A549 treated with ZK216348 at 1 μM for 4 hours (cell line): ENCODE measurements at places on chromosomes 11 and 22. TPM values are rescaled to one million over a fixed set of nuclear protein-coding genes. Genes with fewer than 3 reads are reported as not detected.

Gene ZFPL1
- total RNA-seq: 29.6 to 35.3 TPM (median 30.6 TPM) in 5 replicates

Gene OR5I1
- not detected in 5 replicates for total RNA-seq

Gene PEX16
- 10.8 to 21.0 TPM (median 19.1 TPM) in 5 replicates for total RNA-seq

Gene GLB1L3
- not detected in 5 replicates for total RNA-seq

Gene SUSD2
- total RNA-seq: 41.6 to 76.6 TPM (median 72.0 TPM) in 5 replicates

Gene PIH1D2
- 0.65 to 1.8 TPM (median 1.2 TPM) in 5 replicates for total RNA-seq

Gene SLC37A2
- 0.06 to 0.14 TPM (median 0.08 TPM) in 4 of 5 replicates, not detected in the other for total RNA-seq

Gene NXPE1
- total RNA-seq: not detected in 5 replicates

Gene POU2F3
- total RNA-seq: not detected in 5 replicates

Gene MRGPRX3
- not detected in 5 replicates for total RNA-seq

Gene HOATZ
- total RNA-seq: not detected in 5 replicates

Gene OR8D1
- total RNA-seq: not detected in 5 replicates

Gene C11orf91
- 0.59 to 4.0 TPM (median 1.0 TPM) in 5 replicates for total RNA-seq

Gene MS4A1
- not detected in 5 replicates for total RNA-seq

Gene APOBEC3H
- 0.20 to 1.2 TPM (median 0.49 TPM) in 3 of 5 replicates, not detected in the others for total RNA-seq

Gene OLFML1
- not detected in 5 replicates for total RNA-seq

Gene CD44
- 627 to 758 TPM (median 662 TPM) in 5 replicates for total RNA-seq

Gene ACTN3
- total RNA-seq: 0.15 TPM in 1 of 5 replicates, not detected in the others

Gene MYO18B
- total RNA-seq: 0.07 to 0.15 TPM in 2 of 5 replicates, not detected in the others

Gene MGAT3
- 0.20 to 0.76 TPM (median 0.56 TPM) in 5 replicates for total RNA-seq

Gene MMP3
- total RNA-seq: not detected in 5 replicates

Gene MICAL3
- total RNA-seq: 21.8 to 43.3 TPM (median 36.6 TPM) in 5 replicates

Gene UBQLN3
- total RNA-seq: not detected in 5 replicates

Gene ZP1
- total RNA-seq: 0.22 to 0.64 TPM (median 0.32 TPM) in 4 of 5 replicates, not detected in the other

Gene CDHR5
- total RNA-seq: 0.04 TPM in 1 of 5 replicates, not detected in the others

Gene YPEL4
- 0.27 to 0.62 TPM (median 0.33 TPM) in 5 replicates for total RNA-seq

Gene SHANK2
- total RNA-seq: 5.8 to 12.6 TPM (median 7.4 TPM) in 5 replicates

Gene FSHB
- total RNA-seq: not detected in 5 replicates
